ENCODE measurements at places on chromosomes 1 and 21.
A peak's percentile ranks its signal among the peaks of the same experiment; 100 is the strongest.

GRCh38 chr1:74714429-74715235 lies 18.2 kb downstream of the CRYZ start:
- DNase-seq, result no peak

DNA sequence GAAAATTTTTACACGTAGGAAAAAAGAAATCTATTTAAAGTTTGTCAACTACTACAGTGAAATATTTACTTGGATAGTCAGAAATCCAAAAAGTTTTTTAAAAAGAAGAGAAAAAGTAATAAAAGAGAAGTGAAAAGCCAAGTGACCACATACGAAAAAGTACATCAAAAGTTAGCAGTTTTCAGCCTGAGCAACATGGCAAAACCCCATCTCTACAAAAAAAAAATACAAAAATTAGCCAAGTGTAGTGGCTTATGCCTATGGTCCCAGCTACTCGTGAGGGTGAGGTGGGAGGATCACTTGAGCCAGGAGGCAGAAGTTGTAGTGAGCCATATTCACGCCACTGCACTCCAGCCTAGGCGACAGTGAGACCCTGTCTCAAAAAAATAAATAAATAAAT lies 5.2 kb upstream of the MR1 start:
- no peak for DNase-seq

GRCh38 chr1:208235982-208236761 lies 8.0 kb downstream of the PLXNA2 start:
- peak; percentile 19 for DNase-seq

- DNase-seq, result no peak
These were observed 147.3 kb downstream of the HS2ST1 start for GRCh38 chr1:87061742-87062156.

DNA sequence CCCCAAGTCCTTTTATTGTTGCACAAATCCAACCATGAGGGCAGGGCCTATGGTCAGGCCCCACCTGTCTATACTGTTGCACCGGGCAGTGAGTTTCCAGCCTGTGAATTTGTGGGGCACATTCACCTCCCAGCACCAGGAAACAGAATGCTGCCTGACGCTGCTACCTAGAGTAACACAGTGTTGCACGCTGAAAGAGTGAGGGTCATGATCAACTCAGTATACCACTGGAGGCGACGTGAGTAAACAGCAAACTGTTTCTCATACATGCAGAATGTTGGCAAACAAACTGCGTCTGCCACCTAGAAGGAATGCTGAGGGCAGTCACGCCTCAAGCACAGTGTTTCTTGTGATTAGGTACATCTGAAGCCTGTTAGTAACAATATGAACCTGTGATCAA lies 13.4 kb upstream of the LRRC47 start:
- DNase-seq, result no peak

DNA sequence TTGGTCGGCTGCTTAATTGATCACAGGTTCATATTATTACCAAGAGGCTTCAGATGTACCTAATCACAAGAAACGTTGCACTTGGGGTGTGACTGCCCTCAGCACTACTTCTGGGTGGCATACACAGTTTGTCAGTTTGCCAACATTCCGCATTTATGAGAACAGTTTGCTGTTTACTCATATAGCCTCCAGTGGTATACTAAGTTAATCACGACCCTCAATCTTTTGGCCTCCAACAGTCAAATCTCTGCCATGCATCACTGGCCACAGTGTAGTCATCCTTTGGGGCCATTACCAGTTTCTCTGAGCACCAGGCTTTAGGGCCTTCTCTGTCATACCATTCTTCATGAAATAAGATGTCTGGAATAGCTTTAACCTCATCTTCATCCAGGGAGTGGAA lies 62.8 kb upstream of the BCL9 start:
- no peak for DNase-seq

GRCh38 chr1:222641269-222641948 lies 23.5 kb downstream of the MIA3 start:
- DNase-seq, result no peak

- DNase-seq, result no peak
These were observed 6.5 kb upstream of the PDXK start for GRCh38 chr21:43712268-43712942.

DNA sequence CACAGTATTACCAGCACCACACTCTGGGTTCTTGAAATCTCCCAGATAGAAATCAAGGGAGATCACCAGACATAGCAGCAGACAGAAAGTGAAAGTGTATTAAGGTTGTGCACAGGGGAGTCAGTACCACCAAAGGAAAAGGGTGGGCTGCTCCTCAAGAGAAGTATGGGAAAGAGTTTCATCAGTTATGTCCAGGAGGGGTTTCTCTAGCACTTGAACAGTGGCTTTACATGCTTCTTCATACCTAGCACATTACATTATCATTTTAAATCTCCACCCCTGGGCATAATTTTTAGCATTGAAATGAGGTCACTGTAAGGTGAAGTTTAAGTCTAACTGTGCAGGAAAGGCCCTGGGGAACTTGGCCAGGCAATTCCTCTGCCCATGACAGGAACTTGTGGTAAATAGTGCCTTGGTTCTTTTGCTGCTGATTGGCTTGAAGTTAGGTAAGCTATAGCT lies 601.0 kb downstream of the NUF2 start:
- DNase-seq, result no peak

DNA sequence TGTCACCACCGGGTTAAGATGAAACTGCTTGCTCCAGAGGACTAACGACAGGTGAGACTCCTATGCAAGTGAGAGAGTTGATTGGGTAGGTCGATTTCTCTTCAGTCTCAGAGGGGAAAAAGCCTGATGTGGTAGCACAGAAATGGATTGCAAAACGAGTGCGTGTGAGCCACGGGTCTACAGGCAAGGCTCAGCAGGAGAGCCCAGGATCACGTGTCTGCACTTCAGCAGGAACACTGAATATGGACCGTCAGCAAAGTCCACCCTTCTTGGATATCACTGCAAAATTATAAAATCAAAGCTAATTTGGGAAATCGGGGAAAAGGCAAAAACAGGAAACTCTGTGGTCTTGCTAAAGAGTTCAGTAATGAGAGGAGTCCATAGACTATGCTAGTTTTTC lies 107.7 kb upstream of the ZNF648 start:
- no peak for DNase-seq

DNA sequence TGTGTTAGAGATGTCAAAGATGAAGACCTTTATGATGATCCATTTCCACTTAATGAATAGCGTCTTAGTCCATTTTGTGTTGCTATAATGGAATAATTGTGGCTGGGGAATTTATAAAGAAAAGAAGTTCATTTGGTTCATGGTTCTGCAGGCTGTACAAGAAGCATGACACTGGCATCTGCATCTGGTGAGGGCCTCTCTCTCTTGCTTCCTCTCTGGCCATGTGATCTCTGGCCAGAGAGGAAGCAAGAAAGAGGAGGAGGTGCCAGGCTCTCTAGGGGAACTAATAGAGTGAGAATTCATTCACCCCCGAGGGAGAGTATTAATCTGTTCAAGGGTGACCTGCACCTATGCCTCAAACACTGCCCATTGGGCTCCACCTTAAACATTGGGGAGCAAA lies 242.8 kb downstream of the DISC1 start:
- DNase-seq, result no peak

GRCh38 chr1:37305841-37306240 lies 168.5 kb upstream of the ZC3H12A start:
- no peak for DNase-seq

DNA sequence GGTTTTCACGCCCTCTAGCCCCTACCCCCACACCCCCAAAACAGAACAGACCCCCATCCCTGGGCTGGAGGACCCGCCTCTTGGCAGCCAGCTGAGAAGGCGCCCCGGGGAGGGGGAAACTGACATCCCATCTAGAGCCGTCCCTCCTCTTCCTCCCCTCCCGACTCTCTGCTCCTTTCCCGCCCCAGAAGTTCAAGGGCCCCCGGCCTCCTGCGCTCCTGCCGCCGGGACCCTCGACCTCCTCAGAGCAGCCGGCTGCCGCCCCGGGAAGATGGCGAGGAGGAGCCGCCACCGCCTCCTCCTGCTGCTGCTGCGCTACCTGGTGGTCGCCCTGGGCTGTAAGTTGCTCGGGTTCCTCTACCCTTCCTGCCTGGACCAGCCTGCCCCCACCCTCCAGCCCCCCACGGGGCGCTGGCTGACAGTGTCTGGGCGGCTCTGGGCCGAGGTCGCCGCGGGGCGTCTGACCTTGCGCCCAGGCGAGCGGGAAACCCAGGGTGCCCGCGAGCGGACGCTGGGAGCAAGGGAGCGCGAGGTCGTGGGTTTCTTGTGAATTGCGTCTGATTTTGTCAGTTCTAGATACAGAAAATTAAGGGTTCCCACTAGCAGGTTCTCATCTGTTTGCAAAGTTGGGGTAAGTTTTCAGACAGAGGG lies 618 bp downstream of the JAM2 start:
- DNase-seq, result peak; percentile 63

Data from activated CD4-positive, alpha-beta T cell treated with anti-CD3 and anti-CD28 coated beads for 36 hours (primary cell).